ENCODE measurements at places on chromosomes 4 and X.

- DNase-seq: no peak
These were observed 84.0 kb upstream of the IGFBP7 start for GRCh38 chr4:57194068-57194611.

DNA sequence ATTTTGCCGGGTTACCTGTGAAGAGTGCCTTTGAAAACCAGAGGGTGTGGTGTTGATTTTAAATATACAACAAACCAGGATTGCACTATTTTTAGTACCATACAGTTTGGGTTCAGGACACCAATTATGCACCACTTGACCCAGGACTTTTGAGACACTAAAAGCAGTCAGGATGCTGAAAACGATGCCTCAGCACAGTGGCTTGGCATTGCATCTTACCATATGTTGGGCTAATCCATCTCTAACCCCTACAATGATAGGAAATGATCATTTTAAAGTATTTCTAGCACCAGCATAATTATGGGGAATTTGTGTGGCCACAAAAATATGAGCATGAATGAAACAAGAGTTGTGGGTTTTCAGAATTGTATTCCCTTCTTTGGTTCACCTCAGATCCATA lies 4.1 kb downstream of the IBSP start:
- no peak for DNase-seq

DNA sequence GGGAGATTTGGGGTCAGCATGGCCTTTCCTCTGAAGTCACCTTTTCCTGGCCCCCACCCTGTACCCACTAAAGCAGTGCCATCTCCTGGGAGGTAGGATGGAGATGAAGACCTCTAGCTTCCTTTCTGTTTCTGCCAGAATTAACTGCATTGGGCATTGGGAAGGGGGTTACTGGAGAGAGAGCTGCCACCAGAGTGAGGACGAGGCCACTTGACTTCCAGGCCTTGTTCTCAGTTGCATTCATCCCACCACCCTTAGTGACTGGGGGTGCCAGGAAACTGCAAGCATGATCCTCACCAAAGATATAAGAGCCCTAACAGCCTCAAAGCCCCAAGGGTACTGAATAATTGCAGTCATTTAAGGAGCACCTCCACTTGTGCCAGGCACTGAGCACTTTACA lies 15.8 kb downstream of the SASH3 start:
- DNase-seq: no peak

DNA sequence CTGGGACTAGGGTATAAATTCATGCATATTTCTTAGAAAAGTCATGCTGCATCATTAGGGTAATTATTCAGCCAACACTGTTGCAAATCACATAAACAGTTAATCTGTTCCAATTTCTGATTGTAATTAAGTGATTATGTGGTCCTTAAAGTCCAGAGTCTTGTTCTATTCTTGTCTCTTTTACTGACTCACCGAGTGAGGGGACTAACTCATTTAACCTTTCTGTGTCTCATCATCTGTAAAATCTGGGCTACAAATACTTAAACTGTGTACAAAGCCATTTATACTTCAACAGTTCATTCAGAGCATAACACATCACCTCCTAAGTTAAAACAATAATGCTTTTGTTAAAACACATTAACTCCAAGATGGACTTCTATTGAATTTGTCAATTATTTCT lies 65.4 kb upstream of the KLHL13 start:
- no peak for DNase-seq

GRCh38 chr4:154119317-154119716 lies 330.4 kb upstream of the SFRP2 start:
- no peak for DNase-seq

GRCh38 chr4:671769-672168 lies 2.3 kb downstream of the ATP5ME start:
- no peak for DNase-seq

- no peak for DNase-seq
These were observed 4.6 kb downstream of the DGKQ start for GRCh38 chr4:968621-969394.

DNA sequence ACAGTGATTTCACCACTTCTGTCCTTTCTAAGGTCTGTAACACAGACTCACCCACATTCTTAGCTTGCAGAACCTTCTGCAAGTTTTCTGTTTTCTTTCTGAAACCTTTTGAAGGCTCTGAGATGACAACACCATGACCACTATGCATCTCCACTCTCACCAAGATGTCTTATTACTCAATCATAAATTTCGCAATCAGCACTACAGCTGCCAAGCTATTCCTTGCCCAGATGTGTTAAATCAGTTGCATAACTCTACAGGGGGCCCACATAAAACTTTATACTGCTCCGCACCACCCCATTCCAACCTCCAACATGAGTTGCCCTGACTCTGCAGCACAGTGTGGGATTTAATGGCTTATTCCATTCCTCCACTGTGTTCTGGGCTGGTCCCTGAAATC lies 229.9 kb downstream of the COL25A1 start:
- no peak for DNase-seq

DNA sequence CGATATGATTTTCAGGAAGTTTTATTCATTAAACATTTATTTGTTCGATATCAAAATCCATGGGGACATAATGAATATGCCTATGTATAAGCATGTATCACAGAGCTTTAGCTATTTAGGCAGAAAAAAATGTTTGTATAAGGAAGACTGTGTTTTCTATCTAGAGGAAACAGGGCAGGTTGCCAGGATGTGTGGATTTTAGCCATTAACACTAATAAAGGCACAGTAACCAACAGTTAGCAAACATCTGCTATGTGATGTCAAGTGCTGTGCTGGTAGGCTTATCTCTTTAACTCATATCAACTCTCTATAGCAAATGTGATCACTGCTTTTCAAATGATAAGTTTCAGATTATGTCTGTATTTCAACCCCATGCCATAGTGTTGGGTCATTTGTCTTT lies 708.9 kb upstream of the HS3ST1 start:
- DNase-seq: peak; percentile 19

DNA sequence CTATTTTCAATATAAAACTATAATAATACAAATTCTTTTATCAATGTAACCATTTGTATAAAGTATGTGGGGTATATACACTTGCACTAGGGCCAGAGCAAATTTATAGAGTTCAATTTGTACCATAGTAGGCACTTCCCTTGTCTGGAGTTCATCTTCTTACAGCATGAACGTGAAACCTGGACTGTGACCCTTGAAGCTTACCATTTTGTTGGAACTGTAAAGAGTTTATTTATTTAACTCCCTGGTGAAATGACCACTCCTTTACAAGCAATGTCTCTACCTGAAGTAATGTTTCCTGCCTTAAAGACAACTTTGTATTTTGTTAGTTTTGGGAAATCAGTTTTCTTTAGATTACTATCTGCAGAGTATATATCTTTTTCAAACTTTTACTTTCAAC lies 188.2 kb downstream of the ARAP2 start:
- no peak for DNase-seq

GRCh38 chr4:108717386-108717785 lies 45.5 kb downstream of the ETNPPL start:
- DNase-seq: no peak

GRCh38 chrX:67555578-67556203 lies 11.9 kb downstream of the AR start:
- DNase-seq: no peak

- DNase-seq: no peak
These were observed 5.5 kb upstream of the ANTXR2 start for GRCh38 chr4:80078346-80079092.

DNA sequence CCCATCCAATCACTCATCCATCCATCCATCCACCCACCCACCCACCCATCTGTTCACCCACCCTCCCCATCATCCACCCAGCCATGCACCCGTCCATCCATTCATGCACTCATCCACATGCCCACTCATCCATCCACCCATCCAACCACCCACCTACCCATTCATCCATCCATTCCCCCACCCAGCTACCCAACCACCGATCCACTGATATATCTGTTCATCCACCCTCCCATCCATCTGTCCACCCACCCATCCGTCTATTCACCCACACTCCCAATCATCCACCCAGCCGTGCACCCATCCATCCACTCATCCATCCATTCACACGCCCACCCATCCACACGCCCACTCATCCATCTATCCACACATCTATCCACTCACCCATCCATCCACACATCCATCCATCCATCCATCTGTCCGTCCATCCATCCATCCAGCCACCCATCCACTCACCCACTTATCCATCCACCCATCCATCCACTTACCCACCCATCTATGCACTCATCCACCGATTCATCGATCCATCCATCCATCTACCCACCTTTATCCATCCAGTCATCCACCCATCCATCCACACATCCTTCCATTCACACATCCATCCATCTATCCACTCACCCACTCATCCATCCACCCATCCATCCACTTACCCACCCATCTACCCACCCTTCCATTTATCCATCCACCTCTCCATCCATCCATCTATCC lies 28.4 kb downstream of the ASMTL start:
- no peak for DNase-seq

DNA sequence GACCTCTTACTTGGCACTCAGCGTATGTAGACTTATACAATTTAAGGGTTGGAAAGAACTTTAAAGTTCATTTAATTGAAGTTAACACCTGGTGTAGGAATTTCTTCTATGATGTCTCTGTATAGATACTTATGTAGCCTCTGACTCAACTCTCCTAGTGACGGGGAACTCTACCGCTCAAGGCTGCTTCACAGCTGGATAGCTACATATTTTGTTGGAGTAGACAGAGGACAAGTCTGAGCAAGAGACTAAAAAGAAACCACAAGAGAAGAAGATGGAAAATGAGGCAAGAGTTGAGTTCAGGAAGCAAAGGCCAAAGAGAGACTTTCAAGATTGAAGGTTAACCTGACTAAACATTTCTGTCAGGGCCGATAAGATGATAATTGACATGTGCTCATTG lies 52.6 kb downstream of the GPR50 start:
- DNase-seq: no peak

DNA sequence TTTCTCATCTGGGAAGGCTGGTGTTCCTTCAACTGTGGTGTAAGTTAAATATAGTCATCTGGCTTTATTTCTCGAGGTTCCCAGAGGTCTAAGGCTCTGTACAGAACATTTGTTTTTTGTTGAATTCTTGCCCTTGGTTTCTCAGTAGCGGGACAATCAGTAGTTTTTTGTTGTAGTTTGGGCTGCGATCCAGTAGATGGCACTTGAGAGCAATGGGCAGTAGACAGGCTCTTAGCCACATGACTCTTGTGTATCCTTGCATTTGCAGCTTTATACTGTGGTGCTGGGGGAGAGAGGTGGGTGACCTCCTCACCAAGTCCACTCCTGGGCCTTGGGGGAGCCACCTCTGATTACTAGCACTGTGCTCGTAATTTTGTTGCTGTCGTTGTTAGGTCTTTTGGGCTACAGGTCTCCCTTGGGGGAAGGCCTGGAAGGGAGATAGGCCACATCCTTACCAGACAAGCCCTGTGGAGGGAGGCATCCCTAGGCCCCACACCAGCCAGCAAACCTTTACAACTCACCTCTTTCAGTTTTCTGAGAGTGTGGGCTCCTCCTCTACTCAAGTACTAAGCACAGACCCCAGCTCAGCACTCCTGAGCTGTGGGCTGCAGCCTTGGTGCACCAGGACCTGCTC lies 8.1 kb downstream of the ETDB start:
- no peak for DNase-seq

- no peak for DNase-seq
These were observed 153.6 kb downstream of the RASL11B start for GRCh38 chr4:53015681-53016080.

DNA sequence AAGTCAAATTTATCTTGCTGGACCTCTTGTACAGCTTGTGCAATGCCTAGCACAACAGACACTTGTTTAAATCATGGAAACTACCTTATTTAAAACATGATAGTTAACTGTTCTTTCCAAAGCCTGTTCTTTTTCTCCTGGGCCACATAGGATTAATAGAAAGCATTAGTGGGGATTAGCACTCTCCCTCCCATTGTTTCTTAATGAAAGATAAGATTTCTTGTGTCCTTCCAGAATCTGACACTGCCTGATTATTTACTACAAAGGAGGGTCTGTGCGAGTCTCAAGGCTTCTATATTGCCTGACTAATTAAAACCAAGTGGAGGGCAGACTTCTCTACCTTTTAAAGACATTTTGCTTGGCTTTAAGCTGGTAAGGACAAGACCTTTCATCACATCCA lies 8.5 kb upstream of the ELMOD2 start:
- no peak for DNase-seq

DNA sequence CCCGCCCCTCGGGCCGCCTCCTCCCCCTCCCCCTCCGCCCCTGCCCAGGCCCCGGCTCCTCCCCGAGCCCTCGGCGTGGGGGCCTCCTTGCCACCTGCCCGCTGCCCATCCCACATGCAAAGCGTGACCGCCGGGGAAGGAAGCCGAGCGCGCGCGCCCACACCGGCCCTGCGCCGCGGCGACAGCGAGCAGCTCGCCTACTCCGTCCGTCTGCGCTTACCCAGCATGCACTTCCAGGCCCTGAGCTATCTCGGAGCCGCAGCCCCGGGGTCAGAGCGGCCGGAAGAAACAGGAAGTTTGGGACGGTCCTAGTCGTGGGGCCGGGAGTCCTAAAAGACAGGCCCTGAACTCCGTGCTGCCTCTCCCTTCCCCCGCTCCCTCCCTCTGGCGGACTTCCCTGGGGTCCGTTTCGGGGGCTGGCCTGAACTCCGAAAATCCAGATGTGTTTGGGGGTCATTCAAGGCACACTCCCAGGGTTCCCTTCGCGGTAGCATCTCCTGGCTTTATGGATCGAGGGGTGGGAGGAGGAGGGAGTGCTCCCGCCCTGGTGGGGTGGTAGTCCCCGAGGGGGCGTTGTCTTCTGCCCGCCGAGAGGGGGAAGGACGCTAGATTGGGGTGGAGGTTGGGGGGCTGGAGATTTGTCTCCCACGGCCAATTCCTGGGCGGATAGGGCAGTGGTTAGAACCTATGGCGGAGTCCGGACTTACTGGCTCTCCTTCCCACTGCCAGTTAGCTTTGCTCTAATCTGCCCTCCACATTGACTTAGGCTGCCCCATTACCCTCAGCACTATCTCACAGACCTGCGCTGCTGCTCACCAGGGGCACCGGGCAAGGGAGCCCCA lies 25.0 kb upstream of the BCORL1 start:
- no peak for DNase-seq

GRCh38 chr4:67342291-67342690 lies 203.0 kb downstream of the CENPC start:
- no peak for DNase-seq

Measured in LNCaP clone FGC (cell line).